ENCODE measurements at places on chromosomes 5 and 9.

GRCh38 chr5:90201923-90202322, 207.6 kb downstream of the CETN3 start:
- DNase-seq: no peak

GRCh38 chr9:14111696-14112095, 202.2 kb downstream of the NFIB start:
- no peak for DNase-seq

- DNase-seq: no peak
Observed at GRCh38 chr5:9529513-9529912, 16.4 kb downstream of the SEMA5A start.

DNA sequence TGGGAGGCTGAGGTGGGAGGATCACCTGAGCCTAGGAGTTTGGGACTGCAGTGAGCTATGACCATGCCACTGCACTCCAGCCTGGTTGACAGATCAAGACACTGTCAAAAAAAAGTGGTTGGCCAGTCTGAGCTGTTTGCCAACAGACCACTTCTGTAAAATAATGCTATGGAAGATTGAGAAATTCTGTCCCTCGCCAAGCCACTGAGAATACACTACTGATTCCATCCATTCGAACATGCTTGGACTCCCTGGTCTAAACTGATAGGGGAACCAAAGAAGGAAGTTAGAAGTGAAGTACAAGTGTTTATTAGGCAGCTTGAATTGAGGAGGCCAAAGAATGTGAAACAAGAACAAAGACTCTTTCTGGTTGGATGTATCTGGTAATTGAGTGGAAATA, 27.2 kb downstream of the ENC1 start:
- DNase-seq: no peak

DNA sequence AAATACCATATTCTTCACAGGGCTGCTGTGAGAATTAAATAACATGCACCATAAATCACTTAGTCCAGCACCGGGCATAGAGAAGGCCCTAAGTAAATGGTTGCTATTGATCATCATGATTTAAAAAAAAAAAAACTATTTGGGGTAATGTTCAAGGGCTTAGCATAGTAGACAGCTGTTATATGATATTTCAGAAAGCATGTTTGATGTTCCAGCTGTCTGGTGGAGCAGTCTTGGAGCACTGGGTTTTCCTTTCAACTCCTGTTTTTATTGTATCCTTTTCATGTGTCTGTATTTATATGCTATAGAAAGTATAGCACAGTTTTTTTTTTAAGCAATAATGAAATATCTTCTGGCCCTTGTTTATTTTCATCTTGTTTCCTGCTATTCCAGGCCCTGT, 28.0 kb upstream of the TOMM5 start:
- no peak for DNase-seq

DNA sequence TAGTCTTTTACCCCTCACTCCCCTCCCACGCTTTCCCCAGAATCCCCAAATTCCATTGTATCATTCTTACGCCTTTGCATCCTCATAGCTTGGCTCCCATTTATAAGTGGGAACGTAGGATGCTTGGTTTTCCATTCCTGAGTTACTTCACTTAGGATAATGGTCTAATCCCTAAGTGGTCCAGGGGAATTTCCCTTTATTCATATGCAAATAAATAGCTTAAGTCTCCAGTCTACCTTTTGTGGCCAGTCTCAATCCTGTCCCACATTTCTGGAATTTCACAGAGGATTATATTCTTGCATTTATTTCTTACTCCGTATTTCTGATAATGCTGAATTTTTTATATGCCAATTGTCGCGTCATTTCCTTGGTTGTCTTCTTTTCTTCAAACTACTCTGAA, 245.6 kb upstream of the DAB2 start:
- no peak for DNase-seq

DNA sequence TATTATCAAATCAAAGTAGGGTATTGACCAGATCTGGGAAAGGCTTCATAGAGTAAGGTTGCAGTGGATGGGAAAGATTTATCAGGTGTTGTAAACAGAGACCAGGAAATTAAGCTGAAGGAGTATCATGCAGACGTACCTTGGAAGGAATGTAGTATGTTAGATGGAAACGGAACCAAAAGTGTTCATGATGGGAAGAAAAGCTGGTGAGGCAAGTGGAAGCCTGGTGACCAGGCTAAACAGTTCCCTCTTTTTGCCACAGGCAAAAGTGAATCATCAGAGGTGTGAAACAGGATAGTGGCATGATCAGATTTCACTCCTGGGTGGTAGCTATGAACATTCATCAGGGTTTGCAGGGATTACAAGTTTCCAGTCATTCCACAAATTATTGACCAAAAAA, 780.1 kb upstream of the DMAC1 start:
- DNase-seq: no peak

DNA sequence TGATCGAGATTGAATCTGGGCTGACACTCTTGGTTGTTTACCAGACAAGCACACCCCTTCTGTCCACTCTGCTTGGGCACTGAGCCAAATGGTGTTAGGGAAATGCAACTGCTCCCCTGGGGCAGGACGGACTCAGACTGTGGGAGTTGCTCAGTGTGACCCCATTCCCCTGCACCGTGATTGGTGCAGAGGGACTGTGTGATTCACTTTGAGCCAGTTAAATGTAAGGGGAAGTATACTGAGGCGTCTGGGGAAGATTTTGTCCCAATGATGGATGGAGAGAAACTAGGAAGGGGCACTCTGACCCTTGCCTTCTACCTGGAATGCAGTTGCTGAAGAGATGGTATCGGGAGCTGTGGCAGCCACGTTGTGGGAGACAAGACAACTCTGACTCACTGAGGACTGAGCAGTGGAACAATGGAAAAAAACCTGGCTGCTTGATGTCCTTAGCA, 196.0 kb upstream of the ANKRD55 start:
- no peak for DNase-seq

DNA sequence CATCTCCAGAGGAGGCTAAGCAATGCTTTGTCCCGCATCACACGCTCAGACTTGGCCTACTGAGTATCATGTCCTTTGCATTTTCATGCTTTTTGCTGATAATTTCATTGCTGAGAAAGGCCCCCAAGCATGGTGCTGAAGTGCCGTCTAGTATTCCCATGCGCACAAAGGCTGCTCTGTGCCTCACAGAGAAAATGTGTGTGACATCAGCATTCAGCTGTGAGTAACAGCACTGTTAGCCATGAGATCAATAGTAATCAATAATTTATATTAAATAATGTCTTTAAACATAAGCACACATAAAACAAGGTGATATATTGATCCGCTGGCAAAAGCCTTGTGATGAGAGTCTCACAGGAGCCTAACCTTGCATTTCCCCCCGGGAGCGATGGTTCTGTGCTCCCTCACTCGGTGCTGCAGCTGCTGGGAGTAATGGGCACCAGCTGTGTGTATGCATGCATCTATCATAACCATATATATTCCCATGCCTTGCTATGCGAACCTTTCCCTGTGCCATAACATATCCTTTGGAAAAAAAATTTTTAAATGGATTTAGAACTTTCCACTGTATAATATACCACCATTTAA, 50.4 kb upstream of the RNF130 start:
- no peak for DNase-seq

- no peak for DNase-seq
Observed at GRCh38 chr5:80031109-80031508, 4.0 kb upstream of the THBS4 start.

DNA sequence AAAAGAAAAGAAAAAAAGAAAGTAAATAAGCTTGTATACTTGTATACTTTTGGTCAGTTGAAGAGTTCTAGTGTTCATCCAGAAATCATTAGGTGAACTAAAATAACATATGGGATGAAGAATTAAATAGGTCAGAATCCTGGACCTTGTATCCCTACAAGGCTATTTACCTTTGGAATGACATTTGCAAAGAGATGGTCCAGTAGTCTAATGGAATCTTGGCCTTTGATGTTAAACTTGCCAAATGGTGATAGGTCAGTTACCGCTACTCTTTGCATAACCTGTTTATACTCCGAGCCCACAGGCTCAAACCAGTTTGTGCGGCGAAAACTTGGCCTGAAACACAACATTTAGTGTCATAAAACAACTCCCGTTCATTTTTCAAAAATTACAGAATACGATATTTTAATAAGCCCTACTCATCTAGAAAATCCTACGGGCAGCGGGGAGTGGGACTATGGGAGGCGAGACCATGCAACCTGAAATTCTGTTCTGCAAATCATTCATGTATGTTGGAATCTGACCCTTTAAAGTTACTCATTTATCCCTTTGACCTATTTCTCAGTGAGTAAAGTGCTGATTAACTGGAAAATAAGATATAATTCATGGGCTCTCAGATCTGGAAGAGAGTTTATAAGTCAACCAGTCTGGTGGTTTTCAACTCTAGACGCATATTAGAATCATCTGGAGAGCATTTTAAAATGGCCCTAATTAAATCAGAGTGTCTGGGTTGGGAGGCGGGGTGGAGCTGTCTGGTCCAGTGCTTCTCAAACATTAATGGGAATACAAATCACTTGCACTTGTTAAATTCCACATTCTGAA, 38.6 kb downstream of the DMGDH start:
- DNase-seq: no peak

DNA sequence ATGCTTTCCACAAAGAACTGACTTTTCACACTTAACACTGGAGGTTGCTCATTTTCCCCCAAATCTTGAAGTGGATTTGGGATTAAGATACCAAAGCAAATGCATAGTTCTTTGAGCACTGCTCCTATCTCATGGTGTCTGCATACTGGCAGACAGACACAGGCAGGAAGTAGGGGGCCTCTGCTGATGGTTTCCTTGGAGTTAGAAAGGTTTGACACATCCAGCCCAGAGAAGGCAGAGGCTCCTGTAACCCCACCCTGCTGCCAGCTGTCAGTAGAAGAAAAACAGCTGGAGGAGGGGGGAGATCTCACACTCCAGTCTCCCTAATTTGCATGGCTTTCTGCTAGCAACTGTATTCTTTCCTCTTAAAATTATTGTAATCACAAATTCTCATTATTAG, 44.1 kb downstream of the APTX start:
- DNase-seq: no peak

- no peak for DNase-seq
Observed at GRCh38 chr5:168914491-168914890, 335.3 kb upstream of the PANK3 start.

DNA sequence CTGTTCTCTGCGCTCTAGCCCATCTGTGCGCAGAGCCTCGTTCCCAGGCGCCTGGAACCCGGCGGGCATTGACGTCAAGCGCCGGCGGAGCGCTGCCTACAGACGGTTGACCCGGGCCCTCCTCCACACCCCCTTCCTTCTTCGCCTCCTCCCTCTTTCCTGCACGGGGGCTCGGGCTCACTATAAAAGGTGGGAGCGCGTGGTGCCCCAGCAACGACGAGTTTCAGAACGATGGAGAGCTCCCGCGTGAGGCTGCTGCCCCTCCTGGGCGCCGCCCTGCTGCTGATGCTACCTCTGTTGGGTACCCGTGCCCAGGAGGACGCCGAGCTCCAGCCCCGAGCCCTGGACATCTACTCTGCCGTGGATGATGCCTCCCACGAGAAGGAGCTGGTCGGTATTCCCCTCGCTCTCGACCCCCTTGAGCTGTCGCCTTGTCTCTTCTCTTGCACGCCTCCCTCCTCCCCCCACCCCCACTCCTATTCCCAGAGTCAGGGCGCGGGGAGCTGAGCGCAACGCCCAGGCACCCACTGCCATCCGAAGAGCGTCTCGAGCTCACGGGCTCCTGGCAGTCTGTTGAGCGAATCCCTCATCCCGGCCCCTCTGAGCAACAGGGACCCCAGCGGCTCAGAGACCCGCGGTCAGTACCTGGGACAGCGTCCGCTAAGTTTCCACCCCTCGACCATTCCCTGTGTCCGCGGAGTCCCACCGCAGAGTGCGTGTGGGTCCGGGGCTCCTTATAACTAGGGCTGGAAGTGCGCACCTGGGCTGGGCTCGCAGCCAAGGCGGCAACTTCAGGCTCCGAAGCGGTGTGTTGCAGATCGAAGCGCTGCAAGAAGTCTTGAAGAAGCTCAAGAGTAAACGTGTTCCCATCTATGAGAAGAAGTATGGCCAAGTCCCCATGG, at the start of gene CARTPT:
Gene CARTPT, plus strand, starts transcription at position 213 of the 902 bp plus-strand sequence. Its CDS starts 19 bp downstream, at position 232.
- DNase-seq: no peak

DNA sequence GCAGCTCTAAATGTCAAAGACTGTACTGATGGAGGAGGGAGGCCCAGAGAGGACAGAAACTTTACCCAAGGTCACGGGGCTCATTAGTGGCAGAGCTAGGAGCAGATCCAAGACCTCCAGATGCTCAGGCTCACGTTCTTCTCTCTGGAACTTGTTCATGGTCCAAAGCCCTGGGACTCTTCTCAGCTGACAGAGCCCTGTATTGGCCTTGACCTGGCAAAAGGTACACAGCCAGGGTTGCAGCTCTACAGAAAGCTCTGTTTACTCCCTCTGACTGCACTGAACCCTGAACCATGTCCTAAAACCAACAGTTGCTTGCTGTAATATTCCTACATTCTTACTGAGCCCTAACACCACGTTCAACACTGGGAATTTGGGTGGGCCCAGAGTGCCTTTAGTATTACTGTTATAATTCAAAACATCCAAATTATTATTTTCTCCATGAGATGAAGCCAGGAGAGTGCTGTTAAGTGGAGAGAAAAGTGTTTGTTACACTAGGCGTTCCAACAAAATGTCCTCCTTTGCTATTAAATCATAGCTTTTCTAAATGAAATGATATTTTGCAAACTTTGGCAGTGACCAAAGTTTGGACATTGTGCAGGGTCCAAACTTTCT, 602.4 kb upstream of the CLINT1 start:
- no peak for DNase-seq

GRCh38 chr9:93644397-93645088, 68.2 kb downstream of the PHF2 start:
- no peak for DNase-seq

DNA sequence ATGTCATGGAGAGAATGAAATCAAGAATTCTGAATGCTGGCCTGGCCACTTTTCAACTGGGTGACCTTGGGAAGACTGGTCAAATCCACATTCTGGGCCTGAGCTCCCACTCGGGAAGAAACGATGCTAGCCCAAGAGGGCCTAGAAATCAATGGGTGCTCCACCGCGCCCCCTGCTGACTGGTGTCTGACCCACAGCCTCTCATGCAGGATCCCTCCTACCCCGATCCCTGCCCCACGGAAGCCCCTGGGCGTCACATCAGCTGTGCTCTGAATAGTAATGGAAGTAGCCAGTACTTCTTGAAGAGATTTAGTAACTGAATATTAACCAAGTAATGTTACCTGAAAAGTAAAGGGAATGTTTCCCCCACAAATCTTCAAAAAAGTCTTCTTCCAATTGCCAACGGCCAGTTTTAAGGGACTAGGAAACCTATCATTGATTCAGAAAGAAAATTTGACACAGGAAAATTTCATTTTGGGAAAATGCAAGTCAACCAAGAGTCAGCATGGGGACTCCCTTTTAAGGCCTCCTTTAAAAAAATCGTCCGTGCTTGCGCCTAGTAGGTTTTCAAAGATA, 43.9 kb downstream of the CRB2 start:
- peak; percentile 68 for DNase-seq

- no peak for DNase-seq
Observed at GRCh38 chr9:136572828-136573625, 27.2 kb upstream of the NOTCH1 start.

- DNase-seq: no peak
Observed at GRCh38 chr9:107239474-107239873, 43.6 kb upstream of the RAD23B start.

All from stimulated activated CD8-positive, alpha-beta memory T cell treated with anti-CD3 and anti-CD28 coated beads, Interleukin-4, amount 100 ng/mL, for 48 hours (primary cell).